Lower leg skin (tissue), 4 donors: ENCODE measurements at places on chromosomes 3 and 15.

DNA sequence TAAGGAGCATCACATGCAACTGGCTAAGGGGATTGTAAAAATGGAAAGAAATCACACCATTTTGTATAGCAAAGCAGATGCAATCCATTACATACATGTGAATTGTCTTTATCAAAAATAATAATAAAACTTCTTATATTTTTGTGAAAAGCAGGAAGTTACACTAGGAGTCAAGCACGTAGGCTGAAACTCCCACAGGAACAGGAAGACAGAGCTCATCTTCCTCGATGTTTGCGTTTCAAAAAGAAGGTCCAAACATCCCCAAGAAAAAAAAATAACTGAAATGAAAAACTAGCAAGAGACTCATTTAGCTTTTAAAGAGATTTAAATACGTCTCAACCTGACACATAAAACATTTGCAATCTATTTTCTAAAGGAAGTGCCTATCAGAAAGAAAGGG is 106.6 kb downstream of the TGFBR2 start:
- DNase-seq: no peak

- DNase-seq: peak; percentile 23
These were observed 40.5 kb upstream of the ROPN1 start for GRCh38 chr3:124032311-124032880.

DNA sequence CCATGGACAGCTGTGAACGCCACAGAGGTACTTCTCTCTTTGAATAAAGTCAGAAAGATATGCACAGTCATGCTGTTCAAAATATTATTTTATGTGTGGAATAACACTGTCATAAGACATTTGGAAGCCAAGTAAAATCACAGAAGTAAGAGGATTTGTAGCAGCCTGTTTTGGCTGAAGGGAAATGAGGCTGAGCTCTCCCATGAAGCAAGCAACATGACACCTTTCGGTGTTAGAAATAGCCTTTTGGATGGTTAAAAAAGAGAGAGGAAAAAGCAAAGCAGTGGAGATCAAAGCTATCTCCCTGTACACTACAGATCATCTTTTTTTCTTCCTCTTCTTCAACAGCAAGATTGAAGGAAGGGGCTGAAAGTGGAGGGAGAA is 755.3 kb downstream of the ROBO1 start:
- DNase-seq: no peak

GRCh38 chr15:74384881-74385643 is 17.6 kb upstream of the CYP11A1 start:
- no peak for DNase-seq

- DNase-seq: no peak
These were observed 32.9 kb downstream of the SPSB4 start for GRCh38 chr3:141083836-141084649.

- no peak for DNase-seq
These were observed 257.1 kb downstream of the UACA start for GRCh38 chr15:70505936-70506912.
